ENCODE measurements at places on chromosomes 5 and 9.
A peak's percentile ranks its signal among the peaks of the same experiment; 100 is the strongest.

DNA sequence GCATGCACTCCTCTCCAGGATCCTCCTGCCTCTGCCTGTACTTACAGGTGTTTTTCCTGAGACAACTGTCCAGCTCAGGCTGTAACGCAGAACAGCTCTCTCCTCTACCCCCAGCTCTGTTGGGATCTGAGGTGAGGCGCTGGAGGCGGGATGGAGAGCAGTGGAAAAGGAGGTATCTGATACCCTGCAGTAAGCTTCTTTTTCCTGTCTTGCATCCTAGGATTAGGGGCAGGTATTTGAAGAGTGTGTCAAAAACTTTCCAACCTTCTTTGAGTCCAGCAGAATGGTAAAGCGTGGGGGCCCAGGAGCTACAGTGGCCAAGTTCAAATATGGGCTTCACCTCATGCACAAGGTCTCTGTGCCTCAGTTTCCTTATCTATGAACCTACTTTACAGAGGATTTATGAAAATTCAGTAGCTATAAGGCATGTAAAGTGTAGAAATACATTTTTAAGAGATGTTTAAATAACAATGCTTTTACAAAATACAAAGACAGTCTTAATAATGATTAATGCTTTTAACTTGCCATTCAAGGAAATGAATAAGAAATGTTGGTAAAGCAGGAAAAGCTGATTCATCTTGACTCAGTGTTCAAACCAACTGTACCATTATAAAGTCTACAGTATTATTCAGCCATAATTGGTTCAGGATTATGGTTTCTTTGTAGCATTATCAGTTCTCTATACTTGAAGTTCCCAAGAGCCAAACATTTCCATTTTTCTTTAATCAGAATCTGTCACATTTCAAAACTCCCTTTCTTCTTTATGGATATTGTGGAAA, 26.1 kb downstream of the MAP1B start:
- DNase-seq, result no peak

GRCh38 chr9:92660266-92660665, 9.7 kb downstream of the IPPK start:
- DNase-seq, result no peak

- no peak for DNase-seq
Measured at GRCh38 chr9:132989414-132989996, 11.0 kb downstream of the GFI1B start.

GRCh38 chr9:2570615-2571479, 50.7 kb upstream of the VLDLR start:
- DNase-seq, result peak; percentile 95

DNA sequence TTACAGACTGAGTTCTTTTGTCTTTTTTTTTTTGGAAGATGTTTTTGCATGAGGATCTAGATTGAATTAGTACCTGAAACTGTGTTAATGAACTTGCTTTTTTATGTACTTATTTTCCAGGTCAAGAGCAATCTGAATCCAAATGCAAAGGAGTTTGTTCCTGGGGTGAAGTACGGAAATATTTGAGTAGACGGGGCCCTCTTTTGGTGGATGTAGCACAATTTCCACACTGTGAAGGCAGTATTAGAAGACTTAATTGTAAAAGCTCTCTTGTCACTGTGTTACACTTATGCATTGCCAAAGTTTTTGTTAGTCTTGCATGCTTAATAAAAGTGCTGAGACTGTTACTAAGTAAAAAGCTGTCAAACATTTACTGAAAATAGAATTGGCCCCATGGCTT, 14.5 kb downstream of the SLC23A1 start:
- no peak for DNase-seq

DNA sequence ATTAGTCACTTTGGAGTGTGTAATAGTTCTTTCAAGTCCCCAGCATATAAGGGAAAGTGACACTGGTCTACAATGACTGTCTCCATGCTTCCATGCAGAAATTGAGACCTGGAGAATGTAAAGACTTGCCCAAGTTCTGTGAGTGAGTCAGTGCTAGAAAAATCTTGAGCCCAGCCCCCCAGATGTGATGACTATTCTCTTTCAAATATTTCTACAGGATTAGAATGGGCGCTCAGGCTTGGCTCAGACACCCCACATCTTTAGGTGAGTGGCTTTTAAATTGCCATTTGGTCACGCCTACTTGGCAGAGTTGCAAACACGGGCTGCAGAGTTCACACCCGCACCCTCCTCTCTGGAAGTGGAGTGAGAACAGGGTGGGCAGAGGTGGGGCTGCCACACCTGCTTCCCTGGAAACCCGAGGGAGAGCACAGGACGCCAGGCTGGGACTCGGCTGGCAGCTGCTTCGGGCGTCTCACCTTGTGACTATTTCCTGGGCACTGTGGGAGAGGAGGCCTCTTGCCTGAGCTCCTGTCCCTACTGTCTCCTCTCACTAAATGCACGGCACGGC, 37.6 kb downstream of the ROPN1L start:
- DNase-seq, result peak; percentile 93

DNA sequence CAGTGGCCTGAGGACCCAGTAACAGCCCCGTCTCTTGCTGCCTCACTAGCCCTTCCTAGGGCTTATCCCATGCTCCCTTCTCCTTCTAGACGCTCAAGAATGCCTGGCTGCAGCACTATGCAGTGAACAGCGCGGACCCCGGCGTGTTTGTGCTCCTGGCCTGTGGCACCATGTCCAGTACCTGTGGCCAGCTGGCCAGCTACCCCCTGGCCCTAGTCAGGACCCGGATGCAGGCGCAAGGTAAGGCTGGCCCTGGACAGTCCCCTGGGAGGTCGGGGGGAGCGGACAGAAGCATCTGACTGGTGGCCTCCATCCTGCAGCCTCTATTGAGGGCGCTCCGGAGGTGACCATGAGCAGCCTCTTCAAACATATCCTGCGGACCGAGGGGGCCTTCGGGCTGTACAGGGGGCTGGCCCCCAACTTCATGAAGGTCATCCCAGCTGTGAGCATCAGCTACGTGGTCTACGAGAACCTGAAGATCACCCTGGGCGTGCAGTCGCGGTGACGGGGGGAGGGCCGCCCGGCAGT, 20.5 kb downstream of the PTGES2 start:
- DNase-seq, result no peak

DNA sequence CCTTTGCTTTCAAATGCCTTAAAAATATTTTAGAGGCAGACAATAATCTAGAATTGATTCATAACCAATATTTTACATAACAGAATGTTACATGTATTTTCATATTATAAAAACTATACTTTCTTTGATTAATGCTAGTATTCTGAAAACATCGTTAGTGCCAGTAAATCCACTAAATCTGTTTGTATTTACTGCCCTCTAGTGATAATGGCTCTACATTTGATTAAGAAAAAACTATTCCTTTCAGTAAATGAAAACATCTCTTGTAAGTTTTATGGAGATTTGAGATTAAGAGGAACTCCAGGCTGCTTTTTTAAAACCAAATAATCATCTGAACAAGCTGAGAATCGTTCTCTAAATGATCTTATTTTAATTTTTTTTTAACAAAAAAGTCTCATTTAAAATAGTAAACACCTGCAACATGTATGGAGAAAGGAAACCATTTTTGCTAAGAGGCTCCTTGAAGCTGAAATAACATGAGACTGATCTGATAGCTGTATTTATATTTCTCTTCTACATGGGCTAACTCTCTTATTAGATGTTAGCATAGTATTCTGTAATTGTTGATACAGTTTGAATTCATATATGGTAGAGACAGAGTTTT, 424.7 kb downstream of the RAB3C start:
- peak; percentile 20 for DNase-seq

DNA sequence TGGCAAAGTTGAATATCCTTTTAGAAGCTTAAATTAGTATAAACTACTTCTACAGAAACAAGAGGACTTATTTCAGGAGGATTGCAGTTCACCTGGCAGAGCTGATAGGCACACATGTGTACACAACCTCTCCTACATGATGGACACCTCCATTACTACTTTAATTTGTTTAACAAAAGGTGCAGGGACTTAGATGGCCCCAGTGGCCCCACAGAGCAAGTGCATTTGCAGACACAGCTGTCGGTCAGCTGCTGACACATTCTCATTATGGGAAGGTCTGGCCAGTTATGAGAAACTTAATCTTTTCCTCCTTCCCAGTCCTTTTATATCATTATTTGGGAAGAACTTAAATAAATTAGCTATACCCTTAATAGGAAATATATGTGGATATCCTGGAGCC, 28.3 kb downstream of the TDRD7 start:
- no peak for DNase-seq

DNA sequence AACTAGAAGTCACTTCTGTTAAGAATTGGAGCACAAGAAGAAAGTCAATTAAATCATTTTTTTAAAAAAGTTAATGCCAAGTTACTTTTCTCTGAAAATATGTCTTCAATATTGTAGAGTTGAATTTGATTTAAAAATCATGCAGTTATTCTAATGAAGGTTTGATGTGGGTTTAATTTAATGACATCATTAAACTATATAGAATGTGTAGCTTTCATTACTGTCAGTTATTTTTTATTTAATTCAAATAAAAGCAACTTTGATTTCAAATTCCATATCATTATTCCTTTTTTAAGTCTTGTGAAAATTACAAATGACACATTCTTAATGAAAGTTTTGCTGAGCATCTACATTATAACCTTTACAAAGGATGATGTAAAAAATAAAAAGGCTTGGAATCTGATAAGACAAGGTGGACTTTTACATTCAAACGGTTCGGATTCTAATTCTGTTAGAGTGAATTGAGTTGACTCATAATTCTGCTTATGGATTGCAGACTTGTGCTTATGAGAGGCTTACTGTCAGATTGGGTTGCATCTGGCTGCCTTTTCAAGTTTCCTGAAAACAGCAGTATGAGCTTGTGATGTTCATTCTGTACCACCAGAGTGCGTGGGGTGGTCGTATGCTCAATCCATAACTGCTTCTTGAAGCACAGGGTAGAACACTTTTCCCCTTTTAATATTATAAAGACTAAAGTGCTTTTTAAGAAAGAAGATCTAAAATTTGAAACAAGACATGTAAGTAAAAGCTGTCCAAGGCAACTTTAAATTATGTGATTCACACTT, 253.0 kb upstream of the ARRDC3 start:
- no peak for DNase-seq

- peak; percentile 78 for DNase-seq
Measured at GRCh38 chr9:111743275-111743674, 51.5 kb downstream of the SHOC1 start.

DNA sequence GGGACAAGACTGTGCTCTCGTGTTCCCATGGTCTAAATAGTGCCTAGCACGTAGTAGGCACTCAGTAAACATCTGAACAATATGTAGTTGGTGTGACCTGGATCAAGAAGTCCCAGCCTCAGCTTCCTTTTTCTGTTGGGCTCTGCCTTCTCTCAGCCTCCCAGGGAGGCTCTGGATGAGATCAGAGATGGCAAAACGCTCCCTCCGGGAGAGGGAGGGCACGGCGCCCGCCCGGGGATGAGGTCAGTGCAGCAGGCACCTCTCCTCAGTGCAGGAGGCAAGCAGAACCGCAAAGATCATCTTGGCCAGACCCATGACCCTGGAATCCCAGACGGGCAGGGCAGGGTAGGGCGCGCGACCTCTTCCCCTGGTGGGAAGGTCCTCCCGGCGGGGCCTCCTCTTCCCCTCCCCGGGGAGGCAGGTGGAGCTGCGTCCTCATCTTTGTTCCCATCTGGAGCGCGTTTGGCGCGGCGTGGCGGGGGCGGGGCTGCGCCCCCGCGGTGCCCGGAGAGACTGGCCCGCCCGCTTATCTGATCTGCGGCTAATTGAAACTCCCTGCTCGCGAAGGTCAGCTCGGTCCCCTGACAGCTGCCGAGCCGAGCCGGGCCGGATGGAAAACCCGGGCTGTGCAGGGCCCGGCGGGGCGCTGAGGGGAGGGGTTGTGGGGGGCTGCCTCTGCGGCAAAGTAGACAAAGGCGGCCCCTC, 60.9 kb downstream of the CXXC5 start:
- DNase-seq, result no peak

GRCh38 chr9:115531410-115532125, 413.6 kb upstream of the TNC start:
- DNase-seq, result no peak

- DNase-seq, result no peak
Measured at GRCh38 chr5:139908749-139909148, 113.1 kb downstream of the PSD2 start.

- no peak for DNase-seq
Measured at GRCh38 chr9:90034071-90034470, 429.3 kb downstream of the GADD45G start.

DNA sequence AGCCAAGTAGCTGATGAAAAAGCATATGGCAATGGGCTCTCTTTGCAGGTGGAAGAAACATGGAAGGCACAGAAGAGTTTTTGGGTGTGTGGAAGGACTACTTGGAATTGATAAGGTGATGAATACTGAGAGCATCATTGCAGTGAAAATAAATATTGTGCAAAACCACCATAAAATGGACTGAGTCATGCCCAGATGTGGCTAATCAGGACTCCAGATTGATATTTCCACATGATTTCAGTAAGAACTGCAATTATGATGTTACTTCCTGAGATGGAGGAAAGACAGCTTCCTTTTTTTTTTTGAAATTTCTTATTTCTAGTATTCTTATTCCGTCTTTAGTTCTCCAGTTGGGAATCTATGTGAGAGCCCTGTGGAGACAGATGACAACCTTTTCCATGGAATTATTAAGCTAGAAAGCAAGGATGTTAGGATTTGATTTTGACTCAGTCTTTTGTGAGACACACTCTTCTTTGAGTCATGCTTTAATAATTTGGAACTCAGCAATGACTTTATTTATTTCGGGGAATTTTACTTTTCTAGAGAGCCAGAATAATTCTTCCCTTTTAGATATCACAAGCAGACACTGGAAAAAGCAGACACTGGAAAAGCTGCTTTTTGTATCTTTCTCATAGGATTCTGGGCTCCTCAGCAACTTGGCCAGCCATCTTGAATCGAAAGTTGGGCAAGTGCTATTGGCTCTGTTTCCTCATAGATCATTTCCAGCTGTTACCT, 94.2 kb upstream of the VCAN start:
- DNase-seq, result no peak

GRCh38 chr9:90836411-90837080, 34.9 kb downstream of the SYK start:
- DNase-seq, result no peak

- no peak for DNase-seq
Measured at GRCh38 chr5:179124853-179125788, 64.9 kb downstream of the ZNF354C start.

DNA sequence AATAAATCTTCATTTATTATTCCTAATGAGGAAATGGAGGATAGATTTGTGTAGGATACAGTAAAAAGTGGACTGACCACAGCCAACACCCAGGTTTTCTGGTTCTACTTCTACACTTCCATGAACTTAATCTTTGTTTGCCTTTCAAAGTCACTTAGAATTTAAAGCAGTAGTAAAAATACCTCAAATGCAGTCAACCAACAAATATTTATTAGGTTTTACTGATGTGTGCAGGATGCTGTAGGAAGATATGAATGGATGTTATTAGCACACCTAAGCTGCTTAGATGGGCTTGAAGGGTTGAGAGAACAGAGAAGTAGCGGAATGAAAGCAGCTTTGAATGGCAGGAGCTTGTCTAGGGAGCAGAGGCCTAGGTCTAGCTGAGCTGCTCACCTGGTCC, 201.1 kb downstream of the PALM2AKAP2 start:
- no peak for DNase-seq

Data from LoVo (cell line).